Activated CD8-positive, alpha-beta memory T cell treated with anti-CD3 and anti-CD28 coated beads, Interleukin-2, amount 50 U/mL, for 4 hours (primary cell): ENCODE measurements at places on chromosomes 11 and 22.

DNA sequence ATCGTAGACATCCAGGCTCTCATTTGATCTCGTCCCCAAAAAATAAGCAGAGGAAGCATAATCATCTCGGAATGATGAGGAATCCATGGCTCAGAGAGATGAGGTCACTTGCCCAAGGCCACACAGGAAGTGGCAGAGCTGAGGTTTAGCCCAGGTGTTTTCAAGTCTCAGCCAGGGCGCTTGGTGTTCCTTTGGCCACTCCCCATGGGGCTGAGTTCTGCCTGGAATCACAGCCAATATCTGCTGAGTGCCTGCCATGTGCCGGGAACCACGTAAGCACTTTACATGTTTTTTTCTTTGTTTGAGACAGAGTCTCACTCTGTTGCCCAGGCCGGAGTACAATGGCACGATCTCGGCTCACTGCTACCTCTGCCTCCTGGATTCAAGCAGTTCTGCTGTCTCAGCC lies 29.5 kb upstream of the MYH9 start:
- no peak for DNase-seq

GRCh38 chr11:76783294-76783895 lies at the start of gene TSKU:
Gene TSKU, plus strand, starts transcription at chr11:76783356. Its CDS starts 12,261 bp downstream, at chr11:76795617.
- DNase-seq: no peak

GRCh38 chr22:35995348-35995747 lies 33.3 kb downstream of the RBFOX2 start:
- no peak for DNase-seq

DNA sequence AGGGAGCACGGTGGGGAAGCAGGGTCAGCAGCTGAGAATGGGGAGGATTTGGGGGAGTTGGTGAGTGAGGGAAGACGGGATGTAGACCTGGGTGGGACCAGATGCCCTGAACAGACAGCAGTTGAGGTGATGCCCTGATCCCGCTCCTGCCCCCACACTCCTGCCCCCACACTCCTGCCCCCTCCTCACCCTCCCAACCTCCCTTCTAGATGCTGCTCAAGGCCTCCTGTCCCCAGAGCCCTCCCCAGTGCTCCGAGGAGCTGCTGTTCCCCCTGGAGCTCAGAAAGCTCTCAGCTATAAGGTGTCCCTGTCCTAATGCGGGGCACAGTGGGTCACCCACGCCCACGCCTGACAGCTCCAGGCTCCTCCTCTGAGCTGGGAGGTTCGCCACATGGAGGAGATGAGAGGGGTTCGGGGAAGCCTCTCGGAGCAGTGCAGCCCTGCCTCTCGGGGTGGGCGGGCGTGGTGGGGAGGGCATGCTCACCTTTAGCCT lies 25.1 kb upstream of the TTLL12 start:
- DNase-seq: no peak

DNA sequence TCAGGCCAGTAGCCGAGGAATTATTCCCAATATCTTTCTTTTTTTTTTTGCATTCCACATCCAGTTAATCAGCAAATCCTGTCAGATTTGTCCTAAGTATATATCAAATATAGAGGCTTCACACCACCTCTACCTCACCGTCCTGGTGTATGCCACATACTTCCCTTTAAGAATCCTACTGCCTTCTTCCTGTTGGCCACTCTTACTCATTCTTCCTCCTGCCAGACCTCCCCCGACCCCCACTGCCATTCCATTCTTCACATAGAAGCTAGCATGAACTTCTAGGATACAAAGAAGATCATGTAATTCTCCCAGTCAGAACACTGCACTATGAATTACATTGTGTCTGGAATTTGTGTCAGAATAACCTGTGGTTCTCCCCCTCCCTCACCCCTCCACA lies 89.5 kb downstream of the TRIM44 start:
- no peak for DNase-seq

- no peak for DNase-seq
Measured at GRCh38 chr11:120137611-120138521, at the start of gene TRIM29. Gene TRIM29, minus strand, starts transcription at chr11:120138113. Its CDS starts 82 bp downstream, at chr11:120138031.
